ENCODE measurements at places on chromosomes 11 and 22.

DNA sequence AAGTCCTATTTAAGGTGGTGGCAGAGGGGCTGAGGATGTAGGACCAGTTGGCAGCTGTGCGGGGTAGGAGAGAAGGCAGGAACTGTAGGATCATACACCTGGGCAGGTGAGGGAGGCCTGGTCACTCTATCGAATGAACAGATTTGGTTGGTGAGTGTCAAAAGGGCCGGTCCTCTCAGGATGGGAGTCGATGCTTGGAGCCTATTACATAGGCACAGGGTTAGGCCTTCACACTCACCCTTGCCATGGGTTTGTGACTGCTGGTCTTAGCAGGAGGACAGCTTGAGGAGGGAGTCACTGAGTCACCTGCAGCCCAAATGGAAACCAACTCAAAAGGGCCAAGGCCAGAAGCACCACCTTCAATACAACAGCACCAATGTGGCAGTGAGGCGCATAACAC, 80.2 kb upstream of the NARS2 start:
- no peak for DNase-seq

- no peak for DNase-seq
Observed at GRCh38 chr11:27656320-27656719, 43.9 kb downstream of the BDNF start.

DNA sequence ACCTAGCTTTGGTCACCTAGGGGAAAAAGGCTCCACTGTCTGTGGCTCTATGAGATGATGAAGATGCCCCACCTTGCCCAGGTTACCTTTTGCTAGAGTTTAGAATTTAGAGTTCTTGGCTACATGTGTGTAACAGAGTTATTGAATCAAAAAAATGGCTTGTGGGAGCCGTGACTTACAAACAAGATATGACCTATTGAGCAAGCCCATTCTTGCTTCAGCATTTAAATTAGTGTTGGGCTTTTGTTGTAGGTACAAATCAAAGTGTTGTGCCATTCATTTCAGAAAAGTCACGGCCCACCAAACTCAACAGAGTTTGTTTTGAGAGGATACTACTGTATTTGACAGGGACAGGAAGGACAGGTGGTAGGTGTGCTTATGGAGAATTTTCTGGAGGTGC, 768.8 kb downstream of the NTM start:
- DNase-seq: no peak

DNA sequence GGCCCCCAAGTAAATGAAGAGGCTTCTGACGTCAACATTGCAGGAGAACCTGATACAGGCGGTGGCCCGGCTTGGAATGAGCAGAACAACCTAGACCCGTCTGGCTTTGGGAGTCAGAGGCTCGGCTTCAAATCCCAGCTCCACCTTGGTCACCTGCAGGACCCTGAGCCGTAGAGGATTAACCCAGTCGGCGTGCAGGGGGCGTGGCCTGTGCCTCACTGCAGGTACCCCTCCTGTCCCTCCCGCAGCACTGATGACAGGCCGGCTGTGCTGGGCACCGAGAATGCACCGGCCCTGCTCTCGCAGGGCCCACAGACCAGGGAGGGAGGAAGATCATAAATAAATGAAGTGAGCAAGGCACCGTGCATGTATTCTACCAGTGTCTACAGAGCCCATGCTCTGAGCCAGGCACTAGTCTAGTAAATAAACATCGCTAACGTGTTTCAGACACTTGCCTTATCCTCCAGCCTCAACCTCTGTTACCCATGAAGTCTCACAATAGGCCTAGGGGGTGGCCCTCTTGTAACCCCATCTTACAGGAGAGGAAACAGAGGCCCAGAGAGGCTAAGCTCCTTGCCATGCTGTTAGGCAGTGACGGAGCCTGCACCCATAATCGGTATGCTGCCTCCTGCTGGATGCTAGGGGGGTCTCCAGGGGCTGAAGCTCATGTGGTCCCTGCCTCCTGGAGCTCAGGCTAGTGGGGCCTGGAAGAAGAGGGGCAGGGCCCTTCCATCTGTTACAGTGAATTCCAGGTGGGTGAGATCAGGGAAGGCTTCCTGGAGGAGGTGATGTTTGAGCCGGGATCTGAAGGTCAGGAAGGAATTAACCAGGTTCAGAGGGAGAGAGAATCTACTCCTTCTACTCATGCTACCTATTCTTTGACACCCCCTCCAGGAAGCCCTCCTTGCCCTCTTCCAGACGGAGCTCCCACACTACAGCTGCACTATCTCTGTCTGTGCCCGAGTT, 53.4 kb downstream of the RTL6 start:
- DNase-seq: no peak

GRCh38 chr11:105070306-105070705, 25.2 kb upstream of the CARD16 start:
- DNase-seq: no peak

DNA sequence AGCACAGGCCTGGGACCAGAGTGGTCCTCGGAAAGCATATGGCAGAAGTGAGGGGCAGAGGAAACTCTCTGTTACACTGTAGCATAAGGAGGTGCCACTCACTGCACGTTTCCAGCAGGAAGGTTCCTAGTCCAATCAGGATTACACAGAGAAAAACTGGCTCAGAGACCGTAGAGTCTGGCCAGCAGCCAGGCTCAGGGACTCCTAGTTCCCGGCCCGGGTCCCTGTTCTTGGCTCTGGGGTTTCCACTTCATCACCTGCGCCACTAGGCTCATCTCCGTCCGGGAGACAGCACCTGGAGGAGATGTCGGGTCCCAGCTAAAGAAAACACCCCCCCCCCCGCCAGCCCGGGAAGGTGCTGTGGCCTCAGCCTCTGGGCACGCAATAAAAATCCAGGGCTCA, 1.1 kb downstream of the TTLL12 start:
- DNase-seq: no peak

- no peak for DNase-seq
Observed at GRCh38 chr11:78825591-78826020, 250.9 kb upstream of the NARS2 start.

DNA sequence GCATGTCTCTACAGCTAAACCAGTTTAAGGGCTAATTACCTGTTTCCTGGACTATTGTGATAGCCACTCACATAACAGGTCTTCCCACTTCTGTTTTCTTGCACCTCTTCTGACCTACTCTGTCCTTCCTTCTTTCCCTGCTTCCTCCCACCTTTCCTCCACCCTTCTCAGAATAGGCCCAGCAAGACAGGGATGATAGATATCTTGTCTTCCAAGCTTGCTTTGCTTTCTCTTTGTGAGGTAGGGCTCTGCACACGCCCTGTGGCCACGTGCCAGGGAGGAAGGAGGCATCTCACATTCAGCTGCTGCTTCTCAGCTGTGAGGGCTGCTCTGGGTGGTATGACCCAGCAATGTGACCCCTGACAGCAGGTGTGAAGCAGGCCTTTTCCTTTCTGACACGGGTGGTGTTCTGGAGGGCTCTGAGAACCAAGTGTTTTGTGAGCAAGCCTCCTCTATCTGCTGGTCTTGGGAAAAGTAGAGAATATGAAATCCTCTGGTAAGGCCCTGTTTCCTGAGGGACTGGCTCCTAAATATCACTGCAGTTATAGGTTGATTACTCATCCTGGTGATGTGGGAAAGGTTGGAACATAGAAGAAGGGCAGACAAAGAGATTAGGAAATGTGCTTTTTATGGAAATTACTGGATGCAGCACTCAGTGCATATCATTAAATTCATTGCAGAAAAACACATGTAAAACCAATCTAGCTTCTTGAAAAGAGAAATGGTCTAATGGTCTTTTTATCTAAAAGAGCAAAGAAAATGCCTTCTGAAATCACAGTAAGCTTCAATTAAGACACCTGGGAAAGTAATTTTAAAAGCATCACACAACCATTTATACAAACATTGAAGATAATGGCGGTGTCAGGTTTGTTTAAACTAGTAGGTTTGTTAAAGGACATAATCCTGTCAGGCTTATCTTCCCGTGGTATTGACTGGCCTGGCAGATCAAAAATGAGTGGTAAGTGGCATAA, 8.5 kb downstream of the AMOTL1 start:
- DNase-seq: no peak

DNA sequence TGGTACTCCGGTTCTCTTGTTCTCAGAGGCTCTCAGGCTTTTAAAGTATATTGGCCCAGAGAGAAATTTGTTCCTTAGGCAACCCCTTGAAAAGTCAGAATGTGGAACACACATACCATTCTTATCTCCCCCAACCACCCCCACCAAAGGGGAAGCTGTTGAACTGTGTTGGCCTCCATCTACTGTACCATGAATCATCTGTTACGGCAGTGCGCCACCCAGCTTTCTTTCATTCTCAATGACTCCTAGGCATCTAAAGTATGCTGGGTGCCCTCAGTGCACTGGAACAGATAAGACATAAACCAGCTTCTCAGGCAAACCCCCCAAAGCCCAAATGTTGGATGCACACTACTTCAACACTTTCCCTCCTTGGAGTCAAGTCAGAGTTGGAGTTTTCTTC, 696.2 kb upstream of the TENM4 start:
- DNase-seq: no peak

DNA sequence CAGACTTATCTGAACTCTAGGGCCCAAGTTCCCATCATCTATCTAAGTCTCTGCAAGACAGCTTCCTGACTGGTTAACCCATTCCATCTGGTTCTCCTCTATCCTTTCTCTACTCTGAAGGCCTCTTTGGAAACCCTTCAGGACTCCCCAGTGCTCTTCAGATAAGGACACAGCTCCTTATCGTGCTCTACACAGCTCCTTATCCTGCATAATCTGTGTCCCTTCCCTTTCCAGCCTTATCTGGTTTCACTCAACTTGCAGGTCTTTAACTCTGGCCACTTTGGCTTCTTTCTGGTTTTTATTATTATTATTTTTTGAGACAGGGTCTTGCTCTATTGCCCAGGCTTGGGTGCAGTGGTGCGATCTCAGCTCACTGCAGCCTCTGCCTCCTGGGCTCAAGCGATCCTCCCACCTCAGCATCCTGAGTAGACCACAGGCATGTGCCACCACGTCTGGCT, 10.6 kb downstream of the ENDOD1 start:
- DNase-seq: no peak

DNA sequence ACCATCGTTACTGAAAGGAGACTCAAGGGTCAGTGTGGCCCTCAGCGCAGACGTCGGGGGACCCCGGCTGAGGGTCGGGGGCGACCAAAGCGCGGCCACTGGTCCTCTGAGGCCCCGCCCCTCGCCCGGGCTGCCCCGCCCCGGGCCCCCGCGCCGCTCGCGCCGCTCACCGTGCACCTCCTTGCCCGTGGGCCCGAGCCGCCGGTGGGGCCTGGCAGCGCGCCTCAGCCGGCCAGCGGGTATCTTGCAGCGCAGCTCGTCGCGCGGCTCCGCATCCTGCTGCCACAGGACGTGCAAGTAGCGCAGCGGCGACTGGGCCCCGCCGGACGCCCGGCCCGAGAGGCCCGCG, 419 bp downstream of the ANKRD54 start:
- DNase-seq: no peak

DNA sequence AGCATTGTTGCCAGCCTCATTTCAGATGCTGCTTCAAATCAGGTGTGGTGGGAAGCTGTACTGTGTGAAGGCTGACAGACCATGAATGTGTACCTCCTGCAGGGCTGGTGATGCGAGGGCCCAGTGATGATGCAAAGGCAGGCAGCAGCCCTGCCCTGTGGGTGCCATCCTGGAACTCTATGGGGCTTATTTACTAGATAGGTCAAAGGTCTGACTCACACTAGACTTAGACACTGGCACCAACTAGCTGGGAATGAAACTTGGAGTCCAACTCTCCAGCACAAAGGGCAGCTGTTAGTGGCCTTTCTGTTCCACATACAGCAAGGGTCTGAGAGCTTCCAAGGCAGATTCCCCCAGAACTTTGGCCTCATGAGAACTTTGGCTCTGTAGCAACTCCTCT, 138.4 kb downstream of the TTC17 start:
- DNase-seq: no peak

DNA sequence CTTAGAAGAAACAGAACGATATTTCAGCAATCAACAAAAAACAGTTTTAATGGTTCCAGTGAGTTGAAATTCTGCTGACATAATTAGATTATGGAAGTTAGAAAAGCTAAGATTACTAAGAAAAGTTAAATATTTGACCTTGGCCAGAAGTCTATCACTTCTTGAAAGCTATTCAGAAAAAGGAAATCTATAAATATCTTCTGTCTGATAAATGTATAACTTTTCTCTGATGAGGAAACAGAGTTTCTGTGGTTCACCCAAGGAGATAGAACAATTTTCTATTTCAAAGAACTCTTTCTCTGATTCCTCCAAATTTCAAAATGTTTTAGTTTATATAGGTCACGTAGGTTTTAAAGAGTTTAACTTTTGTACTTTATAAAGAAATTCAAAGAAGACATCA, 438.4 kb upstream of the CHORDC1 start:
- no peak for DNase-seq

DNA sequence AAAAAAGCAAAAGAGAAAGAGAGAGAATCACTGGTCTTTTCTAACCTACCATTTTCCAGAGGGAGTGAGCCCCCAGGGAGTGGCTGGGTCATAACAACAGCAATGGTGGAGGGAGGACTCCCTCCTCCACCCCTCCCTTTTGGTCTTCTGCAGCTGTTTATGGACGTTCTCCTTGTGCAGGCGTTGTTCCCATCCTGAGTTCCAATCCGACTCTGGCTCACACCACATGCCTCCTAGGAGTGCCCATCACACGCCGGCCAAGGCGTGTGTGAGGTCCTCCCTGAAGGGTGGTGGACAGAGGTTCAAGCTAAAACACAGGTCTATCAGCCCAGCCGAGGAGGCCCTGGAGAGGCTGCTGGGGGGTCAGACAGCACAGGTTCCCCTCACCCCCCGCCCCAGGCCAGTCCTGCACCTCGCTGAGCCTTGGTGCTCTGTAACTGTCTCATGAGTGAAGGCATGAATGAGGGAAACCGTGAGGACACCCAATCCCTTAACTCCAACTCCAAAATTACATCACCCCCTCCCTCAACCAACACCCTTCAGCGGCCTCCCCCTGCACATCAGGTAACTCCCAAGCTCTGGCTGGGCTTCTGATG, 29.4 kb downstream of the IFT27 start:
- DNase-seq: no peak

DNA sequence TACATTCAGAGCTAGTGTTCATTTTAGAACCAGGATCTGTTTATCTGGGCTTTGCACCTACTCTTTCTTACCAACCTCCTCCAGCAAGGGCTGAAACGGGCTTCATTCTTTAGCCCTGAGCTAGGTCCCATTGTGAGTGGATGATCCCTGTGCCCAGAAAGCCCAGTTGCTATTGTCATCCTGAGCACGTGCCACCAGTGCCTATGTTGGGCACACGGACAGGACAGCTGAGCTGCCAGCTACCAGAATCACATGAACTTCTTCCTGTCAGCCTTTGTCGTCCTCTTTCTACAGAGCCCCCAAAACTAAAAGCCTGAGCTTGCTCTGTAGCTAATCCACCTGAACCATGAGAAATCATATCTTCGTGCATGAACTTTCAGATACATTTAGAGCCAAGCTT, 74.4 kb upstream of the NTM start:
- no peak for DNase-seq

DNA sequence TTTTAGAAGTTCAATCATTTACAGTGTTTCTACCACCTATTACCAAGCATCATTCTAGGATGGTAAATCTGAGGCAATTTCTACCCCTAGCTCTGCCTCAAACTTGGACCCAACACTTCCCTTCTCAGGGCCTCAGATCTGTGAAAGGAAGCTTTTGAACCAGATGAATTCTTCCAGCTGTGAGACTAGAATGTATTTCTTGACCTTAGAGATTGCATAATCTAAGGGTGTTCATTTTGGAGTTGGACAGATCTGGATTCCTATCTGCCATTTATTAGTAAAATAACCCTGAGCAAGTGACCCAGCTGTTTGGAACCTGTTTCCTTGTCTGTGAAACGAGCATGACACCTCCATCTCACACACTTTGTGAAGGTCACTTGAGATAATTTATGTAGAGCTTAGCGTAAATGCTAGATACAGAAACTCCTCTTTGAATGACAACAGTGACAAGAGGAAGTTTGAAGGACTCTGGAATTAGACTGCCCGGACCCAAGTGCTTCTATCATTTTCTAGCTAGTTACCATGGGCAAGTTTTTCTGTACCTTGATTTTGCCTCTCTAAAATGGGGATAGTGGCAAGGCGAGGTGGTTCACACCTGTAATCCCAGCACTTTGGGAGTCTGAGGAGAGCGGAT, 3.8 kb upstream of the INTS5 start:
- DNase-seq: no peak

Measured in stimulated activated naive CD4-positive, alpha-beta T cell (primary cell).